ENCODE measurements at places on chromosomes 16 and 17.

GRCh38 chr16:1903845-1904840 is 14.1 kb downstream of the HS3ST6 start:
- DNase-seq = no peak

- DNase-seq = no peak
Measured at GRCh38 chr16:88882358-88883030, 16.0 kb upstream of the PABPN1L start.

- no peak for DNase-seq
Measured at GRCh38 chr17:2595716-2596115, 2.3 kb downstream of the PAFAH1B1 start.

GRCh38 chr17:73546770-73547536 is 97.3 kb downstream of the SDK2 start:
- DNase-seq = no peak

- no peak for DNase-seq
Measured at GRCh38 chr16:75070012-75070841, 46.4 kb downstream of the LDHD start.

DNA sequence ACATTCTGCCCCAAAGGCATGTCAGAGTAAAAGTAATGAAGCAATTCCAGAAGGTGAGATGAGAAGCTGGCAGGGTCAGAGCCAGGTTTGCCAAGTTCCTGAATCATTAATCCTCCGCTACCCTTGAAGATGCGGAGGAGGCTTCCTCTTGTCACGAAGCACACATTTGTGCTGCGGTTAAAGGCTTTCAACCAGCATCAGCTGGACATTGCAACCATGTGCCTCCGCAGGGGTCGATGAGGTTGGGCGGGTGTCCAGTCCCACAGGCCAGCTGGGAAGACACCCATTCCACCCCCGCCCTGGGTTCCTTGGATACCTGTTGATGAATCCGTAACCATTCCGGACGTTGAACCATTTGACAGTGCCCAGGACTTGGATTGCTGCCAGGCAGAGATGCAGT is 1.3 kb downstream of the YBX2 start:
- no peak for DNase-seq

GRCh38 chr17:57186226-57187019 is 69.9 kb upstream of the MSI2 start:
- DNase-seq = no peak

GRCh38 chr16:12771341-12771798 is 32.3 kb downstream of the CPPED1 start:
- DNase-seq = no peak

DNA sequence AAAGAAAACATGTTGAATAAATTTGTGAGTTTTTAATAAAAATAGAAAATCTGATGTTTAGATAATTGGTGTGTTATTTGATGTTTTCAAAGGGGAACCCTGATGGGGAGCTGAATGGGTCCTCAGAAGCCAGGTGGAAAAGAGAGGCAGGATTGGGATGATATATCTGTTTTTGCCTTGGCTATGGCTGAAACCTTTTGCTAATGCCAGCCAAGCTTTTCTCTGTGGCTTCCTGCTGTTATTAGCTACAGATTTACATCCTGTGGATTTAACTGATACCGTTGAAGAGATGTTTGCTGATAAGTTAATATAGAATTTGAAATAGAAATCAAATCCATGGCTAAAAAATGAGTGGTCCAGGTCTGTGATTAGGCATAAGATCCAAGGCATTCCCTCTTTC is 4.2 kb upstream of the AATF start:
- DNase-seq = no peak

DNA sequence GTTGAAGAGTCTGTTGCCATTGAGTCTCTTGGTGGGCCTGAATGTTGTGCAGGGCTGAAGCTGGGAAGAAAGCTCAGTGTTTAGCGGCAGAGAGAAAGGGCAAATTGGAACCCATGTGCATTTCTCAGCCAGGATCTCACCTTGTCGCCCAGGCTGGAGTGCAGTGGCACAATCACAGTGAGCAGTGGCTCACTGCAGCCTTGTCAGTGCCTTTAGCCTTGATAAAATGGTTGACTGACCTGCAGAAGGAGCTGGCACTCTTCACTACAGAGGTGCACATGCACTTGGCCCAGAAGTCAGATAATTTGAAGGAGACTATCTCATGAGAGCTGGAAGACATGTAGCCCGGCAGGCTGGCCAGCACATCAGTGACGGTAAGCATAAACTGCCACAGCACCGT is 124.2 kb upstream of the TBX2 start:
- DNase-seq = no peak

GRCh38 chr17:60656499-60656898 is 21.2 kb upstream of the BCAS3 start:
- DNase-seq = no peak

DNA sequence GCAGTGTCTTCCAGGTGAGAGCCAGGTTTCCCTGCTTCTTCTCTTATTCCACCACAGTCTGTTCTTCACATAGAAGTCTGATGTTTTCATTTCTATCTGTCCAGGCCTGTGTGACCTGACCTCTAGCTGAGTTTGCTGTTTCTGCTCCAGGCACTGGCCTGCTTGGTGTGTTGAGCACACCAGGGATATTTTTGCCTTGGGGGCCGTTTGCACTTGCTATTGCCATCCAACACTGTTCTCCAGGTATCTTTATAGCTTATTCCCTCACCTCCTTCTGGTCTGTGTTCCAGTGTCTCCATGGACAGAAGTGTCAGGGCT is 41.4 kb downstream of the MRTFB start:
- DNase-seq = no peak

Data from HCEC 1CT (cell line).